ENCODE measurements at places on chromosomes 6 and 20. TPM values are rescaled to one million over a fixed set of nuclear protein-coding genes. Genes with fewer than 3 reads are reported as not detected.
A peak's percentile ranks its signal among the peaks of the same experiment; 100 is the strongest.

AVP gene
- total RNA-seq = not detected

RAET1L gene
- not detected for total RNA-seq

HLA-DMB gene
- total RNA-seq = 2.9 TPM

CLDN20 gene
- not detected for total RNA-seq

PCSK2 gene
- total RNA-seq = not detected

PNPLA1 gene
- total RNA-seq = not detected

DNA sequence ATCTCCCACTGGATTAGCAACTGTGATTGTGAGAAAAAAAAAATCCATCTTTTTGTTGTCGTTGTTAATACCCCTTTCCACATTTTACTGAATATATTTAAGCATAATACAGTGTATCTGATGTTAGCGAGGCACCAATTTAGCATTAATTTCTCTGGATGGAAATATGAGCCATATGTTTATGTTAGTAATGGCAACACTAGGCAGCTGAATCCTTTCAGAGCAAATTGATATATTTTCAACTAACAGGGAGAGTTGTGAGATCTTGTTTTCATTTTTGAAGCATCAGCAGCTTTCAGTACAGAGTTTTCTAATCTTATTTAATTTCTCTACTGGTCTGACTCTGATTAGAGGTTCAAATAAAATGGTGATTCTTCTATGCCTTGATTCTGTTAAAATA, 84.8 kb upstream of the HDAC2 start:
- DNase-seq = no peak

- DNase-seq = no peak
Observed at GRCh38 chr6:93858213-93858612, 438.9 kb upstream of the EPHA7 start.

PET117 gene
- 10.4 TPM for total RNA-seq

GRCh38 chr6:79946272-79947190, 822 bp downstream of the ELOVL4 start:
- DNase-seq = peak; percentile 41

DNA sequence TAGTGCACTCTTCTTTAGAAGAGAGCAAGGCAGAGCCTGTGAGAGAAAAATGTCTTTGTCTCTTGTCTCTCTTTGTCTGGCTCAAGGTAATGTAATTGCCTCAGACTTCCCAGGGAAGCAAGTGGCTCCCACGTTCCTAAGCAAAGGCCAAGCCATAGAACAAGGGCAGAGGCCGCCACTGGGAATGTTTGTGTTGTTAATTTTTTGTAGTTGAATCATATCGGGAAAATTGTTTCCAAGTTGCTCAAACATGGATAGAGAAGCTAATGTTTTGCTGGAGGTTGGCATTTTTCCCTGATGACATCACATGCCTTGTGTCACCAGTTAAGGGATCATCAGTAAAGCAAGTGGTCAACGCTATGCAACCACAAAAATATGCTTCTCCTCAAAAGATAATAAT, 211.5 kb upstream of the FOXA2 start:
- peak; percentile 98 for DNase-seq

GRM1 gene
- not detected for total RNA-seq

FAM209A gene
- not detected for total RNA-seq

Data from dermis blood vessel endothelial cell (primary cell).